ENCODE measurements at places on chromosomes 13 and 19.

DNA sequence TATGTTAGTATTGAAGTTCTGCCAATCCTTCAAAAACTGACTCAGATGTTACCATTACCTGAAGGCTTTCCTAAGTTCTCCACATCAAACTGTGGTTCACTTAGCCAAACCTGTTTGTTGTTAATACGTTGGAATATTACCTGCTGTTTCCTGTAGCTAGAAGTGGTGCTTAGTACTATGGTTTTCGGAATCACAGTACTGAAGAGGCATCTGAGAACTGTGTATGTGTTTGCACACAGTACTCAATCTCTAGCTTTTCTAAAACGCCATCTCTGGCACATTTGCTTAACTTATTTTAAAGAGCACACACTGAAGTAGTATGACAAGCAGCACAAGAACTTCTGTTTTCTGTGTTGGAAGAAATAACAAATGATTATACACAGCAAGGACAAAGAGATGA is 248.2 kb downstream of the SHISA2 start:
- DNase-seq: no peak

DNA sequence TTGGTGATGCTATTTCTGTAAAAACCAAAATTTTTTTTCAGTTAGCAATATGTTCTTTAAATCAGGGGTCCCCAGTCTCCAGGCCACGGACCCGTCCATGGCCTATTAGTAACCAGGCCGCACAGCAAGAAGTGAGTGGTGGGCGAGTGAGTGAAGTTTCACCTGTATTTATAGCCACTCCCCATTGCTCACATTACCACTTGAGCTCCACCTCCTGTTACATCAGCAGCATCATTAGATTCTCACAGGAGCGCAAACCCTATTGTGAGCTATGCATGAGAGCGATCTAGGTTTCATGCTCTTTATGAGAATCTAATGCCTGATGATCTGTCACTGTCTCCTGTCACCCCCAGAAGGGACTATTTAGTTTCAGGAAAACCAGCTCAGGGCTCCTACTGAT is 58.9 kb upstream of the SLC7A1 start:
- no peak for DNase-seq

DNA sequence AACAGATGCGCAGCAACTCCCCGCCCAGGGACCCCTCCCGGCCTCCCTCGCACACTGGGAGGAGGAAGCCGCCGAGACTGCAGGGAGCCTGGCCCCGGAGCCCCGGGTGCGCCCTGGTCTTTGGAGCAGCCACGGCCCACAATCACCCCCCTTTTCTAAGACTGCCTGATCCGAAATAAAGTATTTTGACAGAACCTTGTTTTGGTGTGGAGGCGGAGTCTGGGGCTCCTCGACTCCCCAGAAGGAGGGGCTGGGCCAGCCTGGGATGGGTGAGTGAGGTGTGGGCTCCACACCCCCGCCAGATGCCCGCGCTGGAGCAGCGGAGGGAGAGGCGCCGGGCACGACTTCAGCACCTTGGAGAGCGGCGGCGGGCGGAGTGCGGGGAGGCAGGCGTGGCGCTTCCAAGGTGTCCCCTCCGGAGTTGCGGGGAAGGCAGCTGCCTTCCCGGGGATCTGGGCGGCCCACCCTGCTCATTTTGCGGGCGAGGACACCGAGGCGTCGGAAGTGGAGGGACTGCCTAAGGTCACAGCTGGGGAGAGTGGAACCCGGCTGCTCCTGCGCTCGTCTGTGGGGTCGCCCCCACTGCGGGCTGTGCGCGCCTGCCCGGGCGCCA is 9.4 kb downstream of the SIRT6 start:
- DNase-seq: peak; percentile 67

- peak; percentile 76 for DNase-seq
Observed at GRCh38 chr19:18939922-18940768, 872 bp downstream of the HOMER3 start.

DNA sequence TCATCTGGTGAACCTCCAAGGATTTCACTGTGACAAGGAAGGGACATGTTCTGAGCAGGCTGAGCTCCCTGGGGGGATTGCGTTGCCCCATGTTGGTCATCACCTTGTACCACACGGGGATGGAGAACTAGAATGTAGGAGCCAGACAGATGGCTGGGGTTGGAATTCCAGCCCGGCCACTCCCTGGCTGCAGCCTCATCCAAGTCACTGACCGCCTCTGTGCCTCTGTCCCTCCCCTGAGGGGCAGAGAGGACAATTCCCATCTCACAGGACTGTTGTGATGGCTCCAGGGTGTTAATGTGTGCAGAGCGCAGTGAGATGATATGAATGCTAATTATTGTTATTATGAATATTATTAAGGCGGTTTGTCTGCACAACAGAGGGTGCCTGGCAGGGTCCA is 24.1 kb downstream of the ADGRL1 start:
- no peak for DNase-seq

DNA sequence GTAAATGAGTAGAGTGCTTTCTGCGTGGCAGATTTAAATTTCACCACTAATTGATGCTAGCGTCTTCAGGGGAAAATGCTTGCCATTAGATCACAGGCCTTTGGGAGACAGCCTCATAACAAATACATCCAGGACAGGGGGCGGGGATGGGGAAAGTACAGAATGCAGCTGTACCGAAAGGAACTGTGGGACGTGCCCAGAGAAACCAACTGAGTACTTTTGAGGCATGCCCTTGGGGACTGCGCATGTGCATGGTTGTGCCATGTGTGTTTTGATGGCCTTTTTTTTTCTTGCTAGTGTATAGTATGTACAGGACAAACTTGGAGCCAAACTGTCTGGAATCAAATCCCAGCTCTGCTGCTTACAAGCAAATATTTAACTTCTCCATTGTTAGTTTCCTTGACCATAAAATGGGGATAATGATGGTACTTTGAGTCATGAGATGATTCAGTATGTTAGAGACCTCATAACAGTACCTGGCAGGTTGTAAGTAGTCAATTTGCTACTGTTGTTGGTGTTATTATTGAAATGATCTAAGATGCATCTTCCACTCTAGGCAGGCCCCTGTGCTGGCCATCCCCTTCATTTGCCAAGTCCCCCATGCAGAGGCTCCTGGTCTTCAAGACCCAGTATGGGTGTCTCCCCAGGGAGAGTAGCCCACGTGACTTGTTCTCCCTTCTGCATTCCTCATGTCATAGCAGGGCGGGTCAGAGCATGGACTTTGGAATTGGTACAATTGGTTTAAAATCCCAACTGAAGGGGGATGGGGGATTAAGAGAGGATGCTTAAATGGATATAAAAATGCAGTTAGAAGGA is 68.3 kb upstream of the NPAS1 start:
- DNase-seq: no peak

GRCh38 chr19:54160182-54160811 is 776 bp upstream of the LENG1 start:
- no peak for DNase-seq

DNA sequence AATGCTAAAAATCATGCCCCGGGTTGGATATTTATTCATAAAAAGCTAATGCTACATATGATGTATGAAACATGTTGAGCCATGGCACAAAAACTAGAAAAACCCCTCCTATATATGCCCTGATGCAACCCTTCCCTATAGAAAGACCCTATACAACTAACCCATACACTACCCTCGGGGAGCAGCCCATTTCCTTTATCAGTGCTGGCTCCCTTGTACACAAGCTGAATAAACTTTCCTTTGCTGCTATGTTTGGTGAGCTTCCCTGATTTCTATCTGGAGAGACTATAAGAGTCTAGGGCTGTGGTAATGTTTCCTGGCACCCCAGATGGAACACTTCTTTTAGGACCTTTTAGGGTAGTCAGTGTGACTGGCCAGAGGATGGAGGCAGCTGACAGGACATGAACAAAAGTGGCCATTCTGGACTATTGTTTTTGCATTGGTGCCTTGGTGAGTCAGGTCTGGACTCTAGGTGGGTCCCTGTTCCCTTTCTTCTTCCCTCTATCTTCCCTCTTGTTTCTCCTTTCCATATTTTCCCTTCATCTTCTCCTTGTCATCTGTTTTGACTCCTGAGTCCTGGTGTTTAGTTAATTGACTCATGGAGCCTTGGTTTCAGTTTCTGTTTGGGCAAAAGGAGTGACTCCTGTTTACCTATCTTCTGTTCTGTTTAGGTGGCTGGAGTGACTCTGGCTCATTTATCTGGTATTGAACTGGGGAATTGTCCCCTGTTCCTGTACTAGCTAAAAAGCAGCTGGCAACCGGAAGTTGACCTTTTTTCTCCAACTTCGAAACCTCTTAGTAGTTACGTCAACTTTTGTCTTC is 1321.8 kb upstream of the PCDH9 start:
- DNase-seq: no peak

All from psoas muscle (tissue), 8 donors.